Amniotic stem cell (primary cell): ENCODE measurements at places on chromosomes 11 and 22.
A peak's percentile ranks its signal among the peaks of the same experiment; 100 is the strongest.

DNA sequence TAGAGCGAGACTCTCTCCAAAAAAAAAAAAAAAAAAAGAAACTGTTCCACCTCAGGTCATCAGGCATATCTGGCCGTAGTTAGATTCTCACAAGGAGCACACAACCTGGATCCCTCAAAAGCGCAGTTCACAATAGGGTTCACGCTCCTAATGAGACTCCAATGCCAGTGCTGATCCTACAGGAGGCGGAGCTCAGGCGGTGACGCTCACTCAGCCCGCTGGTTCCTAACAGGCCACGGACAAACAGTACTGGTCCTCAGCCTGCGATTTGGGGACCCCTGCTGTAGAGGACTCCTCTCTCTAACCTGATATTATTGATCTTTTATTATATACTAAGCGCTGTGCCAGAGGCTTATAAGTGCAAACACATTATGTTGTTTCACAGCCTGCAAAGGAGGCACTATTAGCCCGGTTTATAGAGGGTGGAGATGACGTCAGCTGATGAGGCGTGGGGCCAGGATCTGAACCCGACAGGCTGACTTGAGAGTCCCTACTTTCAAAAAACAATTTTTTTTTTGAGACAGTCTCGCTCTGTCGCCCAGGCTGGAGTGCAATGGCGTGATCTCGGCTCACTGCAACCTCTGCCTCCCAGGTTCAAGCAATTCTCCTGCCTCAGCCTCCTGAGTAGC, 4.9 kb upstream of the MAFF start:
- DNase-seq = no peak

DNA sequence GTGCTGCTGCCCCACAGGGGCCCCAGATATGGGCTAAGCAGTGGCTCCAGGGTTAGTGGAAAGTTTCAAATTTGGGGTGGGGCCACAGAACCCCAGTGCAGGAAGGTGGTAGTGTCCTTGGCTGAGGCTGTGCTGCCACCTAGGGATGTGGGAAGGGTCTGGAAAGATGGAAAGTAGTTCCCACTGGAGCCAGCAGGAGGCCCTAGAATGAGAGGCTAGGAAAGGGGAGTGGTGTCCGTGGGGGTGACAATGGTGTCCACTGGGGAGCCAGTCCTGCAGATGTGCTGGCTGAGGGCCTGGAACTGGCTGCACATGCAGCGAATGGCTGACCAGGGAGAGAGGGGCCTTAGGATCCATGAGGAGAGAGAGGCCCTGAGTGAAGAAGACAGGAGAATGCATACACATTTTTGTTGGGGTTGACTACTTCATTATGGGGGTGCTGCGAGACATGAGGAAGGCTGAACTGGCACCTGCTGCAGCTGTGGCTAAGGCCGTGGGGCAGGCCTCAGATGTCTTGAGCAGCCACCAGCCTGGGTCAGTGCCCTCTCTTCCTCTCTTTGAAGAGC, 21.1 kb downstream of the RFPL3 start:
- DNase-seq = no peak

GRCh38 chr22:48699511-48699910, 1128.2 kb downstream of the BRD1 start:
- DNase-seq = no peak

DNA sequence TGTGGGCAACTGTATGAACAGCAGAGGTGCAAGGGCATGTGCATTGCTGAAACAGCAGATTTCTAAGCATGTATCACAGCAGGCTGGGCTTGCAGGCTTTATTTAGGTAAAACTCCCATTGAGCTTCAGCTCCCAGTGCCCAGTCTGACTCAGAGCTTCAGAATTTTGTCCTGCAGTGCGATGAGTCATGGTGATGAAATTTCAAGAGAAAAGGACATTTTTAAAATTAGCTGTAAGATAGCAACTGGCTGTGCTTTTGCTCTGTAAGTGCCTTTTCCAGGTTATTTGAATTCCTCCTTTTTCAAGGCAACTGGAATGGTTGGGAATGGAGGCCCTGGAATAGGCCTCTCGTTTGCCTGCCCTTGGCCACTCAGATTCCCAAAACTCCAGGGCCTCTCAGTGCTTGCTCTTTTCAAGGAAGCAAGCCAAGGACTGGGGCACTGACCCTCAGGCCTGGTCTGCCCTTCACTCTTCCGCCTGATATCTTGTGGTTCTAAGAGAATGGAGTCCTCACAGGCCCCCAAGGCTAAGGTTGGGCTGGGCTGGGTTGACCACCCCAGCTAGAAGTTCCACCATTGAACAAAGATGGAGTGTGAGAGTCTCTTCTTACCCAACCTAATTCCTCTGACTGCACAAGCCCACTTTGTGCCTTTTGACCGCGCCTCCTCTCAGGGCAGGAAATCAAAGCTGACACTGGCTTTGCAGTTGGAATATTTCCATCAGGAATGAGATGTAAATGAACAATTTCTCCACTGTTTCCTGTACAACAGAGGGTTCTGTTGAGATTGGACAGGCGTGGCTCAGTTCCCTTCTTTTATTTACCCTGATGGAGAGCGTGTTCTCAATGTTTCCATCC, 59.5 kb upstream of the PRSS23 start:
- peak; percentile 88 for DNase-seq

- no peak for DNase-seq
Observed at GRCh38 chr11:41435531-41435930, 23.9 kb downstream of the LRRC4C start.

GRCh38 chr11:116601814-116602636, 170.8 kb downstream of the BUD13 start:
- DNase-seq = no peak

DNA sequence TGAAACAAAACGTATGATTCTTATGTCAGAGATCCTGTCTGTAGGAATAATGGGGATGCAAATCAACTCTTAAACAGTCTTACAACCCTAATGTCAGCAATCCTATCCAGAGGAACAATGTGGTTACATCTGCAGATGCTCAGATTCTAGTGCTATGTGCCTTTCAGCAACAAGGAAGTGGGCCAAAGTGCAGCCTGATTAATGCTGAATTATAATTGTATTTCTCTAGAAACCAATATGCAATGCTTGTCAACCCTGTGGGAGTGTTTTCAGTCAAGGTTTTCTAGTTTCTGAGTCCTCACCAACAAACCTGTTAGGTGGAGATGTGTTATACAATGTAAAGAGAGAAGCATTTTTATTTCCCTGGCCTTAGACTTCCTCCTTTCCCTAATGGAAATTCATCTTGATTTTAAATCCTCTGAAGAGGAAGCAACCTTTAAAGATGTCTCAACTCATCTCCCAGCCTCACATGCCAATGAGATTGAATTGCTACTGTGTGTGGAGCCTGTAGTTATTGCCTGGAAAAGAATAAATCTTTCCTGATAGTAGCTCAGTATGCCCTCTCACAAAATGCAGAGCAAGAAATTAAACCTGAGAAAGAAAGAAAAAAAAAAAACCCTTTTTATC, 26.2 kb upstream of the TMEM123 start:
- DNase-seq = no peak
